ENCODE measurements at places on chromosomes 5 and 9.

- DNase-seq = no peak
Measured at GRCh38 chr5:76445063-76445462, 42.0 kb downstream of the IQGAP2 start.

GRCh38 chr5:626850-627249 lies 14.7 kb downstream of the CEP72 start:
- no peak for DNase-seq

GRCh38 chr9:113922160-113922559 lies 46.1 kb downstream of the ZNF618 start:
- no peak for DNase-seq

DNA sequence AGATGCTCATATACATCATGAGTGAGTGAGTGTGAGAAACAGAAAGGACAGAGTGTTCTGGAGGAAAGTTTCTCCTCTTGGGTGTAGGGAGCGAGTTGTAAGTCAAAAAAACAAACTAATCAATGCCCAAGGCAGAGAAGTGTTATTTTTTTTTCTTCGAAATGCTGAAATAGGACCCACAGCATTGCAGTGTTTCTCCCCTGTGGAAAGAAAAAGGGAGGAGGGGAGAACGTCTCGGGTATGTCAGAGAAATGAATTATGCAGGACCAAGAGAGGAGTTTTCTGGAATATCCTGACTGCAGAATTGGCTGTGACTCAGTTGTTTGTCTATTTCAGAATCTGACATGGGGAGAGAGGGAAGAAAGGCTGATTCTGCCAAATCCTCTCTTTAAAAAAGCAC lies 337.9 kb upstream of the RFX3 start:
- no peak for DNase-seq

GRCh38 chr5:135473956-135474670 lies 22.0 kb upstream of the TIFAB start:
- DNase-seq = no peak

DNA sequence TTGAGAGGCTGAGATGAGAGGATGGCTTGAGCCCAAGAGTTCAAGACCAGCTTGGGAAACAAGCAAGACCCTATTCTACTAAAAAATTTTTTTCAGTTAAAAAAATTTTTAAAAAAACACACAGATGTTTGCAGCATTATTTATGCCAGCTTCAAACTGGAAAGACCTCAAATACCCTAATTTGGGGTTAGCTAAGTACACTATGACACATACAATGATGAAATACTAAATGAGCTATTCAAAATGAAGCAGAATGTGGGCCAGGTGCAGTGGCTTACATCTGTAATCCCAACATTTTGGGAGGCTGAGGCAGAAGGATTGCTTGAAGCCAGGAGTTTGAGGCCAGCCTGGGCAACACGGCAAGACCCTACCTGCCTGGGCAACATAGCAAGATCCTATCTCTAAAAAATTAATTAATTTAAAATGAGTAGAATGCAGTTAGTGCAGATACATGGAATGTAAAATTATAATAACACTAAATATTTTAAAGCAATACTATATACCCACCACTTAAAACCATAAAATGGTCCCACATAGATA lies 44.9 kb downstream of the LHFPL2 start:
- DNase-seq = no peak

- no peak for DNase-seq
Measured at GRCh38 chr9:88533951-88534455, 975 bp upstream of the NXNL2 start.

DNA sequence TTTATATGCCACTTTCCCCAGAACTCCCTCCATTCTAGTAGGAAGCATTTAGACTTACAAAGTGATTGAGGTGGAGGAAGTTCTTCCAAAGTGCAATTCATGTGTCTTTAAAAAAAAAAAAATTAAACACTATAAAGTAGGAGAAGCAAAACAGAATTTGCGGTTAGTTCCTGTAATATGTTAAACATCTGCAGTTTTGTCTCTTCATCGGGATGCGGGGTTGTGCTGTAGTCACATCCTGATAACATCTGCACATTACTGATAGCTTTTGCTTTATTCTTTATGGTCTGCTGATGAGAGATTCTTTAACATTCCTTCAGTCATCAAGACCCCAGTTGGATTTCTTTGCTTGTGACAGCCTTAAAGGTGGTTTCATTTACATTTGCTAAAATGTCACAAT lies 694.3 kb downstream of the NR2F1-AS1 start:
- DNase-seq = no peak

DNA sequence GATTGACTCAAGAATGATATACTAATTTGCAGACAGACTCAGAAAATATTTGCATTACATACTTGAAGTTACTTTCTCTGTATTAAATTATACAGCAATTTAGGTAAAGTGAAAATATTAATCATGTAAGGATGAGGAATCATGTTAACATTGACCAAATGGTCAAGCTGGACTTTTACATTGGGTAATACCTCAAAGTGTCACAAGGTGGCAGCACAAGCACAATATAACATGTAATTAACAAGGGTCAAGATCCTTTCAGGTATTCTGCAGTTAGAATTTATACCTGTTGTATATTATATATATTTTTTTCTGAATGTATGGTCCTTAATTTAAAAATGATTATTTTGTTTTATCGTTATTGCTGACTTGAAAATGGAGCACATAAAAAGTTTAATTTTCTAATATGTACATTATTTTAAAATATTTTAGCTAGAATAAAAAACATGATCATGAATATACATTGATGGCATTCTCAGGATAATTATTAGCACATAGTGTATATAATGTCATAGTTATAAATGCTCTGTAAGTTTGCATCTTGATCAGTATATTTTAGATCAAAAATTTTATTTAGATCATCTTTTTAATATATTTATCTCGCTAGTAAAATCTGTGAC lies 8.6 kb downstream of the HAPLN1 start:
- peak; percentile 44 for DNase-seq

DNA sequence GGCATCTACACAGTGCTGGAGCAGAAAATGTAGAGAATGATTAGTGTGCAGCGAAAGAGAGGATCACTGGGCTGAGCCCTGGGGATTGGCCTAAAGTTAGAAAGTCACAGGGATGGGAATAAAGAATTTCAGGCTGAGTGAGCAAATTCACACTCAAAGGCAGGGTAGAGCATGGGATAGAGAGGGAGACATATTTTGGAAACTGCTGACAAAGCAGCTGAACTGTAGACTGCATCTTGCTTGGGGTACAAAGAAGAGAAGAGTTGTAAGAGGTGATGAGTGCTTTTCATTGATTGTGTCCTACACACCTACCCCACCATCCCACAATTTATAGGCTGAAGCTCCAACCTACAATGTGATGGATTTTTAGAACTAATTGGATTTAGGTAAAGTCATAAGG lies 677.8 kb downstream of the TAF11L14 start:
- no peak for DNase-seq

- DNase-seq = no peak
Measured at GRCh38 chr9:107261106-107261505, 22.0 kb upstream of the RAD23B start.

GRCh38 chr5:161169776-161170175 lies 317.8 kb upstream of the ATP10B start:
- no peak for DNase-seq
